Stimulated activated naive B cell treated with anti-CD40 and anti-IgM and Interleukin-4, amounts not matched to agents 10 μg/mL and 1 μg/mL and 100 μg/mL, for 72 hours (primary cell): ENCODE measurements at places on chromosomes 7 and 10.

DNA sequence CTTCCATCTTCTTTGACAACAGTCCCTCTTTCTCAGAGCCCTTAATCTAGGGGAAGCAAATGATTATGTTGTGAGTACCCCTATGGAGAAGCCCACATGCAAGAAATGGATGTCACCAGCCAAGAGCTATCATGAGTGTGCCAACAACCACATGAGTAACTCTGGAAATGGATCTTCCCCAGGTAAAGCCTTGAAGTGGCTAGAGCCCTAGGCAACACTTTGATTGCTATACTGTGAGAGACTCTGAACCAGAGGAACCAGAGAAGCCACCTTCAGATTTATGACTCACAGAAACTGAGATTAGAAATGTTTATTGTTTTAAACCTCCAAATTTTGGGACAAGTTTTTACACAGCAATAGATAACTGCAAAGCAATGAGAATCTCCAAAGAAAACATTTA, 60.9 kb upstream of the COL1A2 start:
- H3K4me3 ChIP-seq: no peak overlapping the region
- DNase-seq: no peak
- no peaks in the 10 kb centered on the region for H3K36me3 ChIP-seq

- H3K36me3 ChIP-seq: no peaks in the 10 kb centered on the region
- peaks cover 10% of the 10 kb centered on the region for H3K27me3 ChIP-seq
- no peak for DNase-seq
Measured at GRCh38 chr10:77533887-77534278, 103.7 kb downstream of the KCNMA1 start.

- no peak for DNase-seq
- no peaks in the 10 kb centered on the region for H3K36me3 ChIP-seq
- no peak overlapping the region for H3K27ac ChIP-seq
- H3K4me1 ChIP-seq: peaks cover 7% of the 10 kb centered on the region
- no peaks in the 10 kb centered on the region for H3K27me3 ChIP-seq
Measured at GRCh38 chr10:63633677-63634487, 112.7 kb downstream of the REEP3 start.

DNA sequence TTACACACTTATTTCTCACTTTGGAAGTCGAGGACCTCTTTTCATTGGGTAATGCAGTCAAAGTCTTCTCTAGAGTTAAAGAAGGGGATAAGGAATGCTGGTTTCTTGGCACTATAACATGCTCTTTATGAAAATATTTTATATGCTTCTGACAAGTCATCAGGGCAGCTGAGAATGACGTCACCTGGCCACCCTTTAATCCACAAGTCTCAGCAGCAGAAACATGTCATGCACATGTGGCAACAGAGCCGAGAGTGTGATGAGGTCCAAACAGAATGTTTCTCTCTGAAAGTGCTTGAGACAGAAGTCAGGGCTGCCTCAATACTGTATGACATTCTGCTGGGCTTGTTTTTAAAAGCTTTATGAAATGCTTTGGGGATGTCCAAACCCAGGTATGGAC, 63.5 kb upstream of the C10orf90 start:
- no peaks in the 10 kb centered on the region for H3K36me3 ChIP-seq
- DNase-seq: no peak
- H3K27me3 ChIP-seq: no peaks in the 10 kb centered on the region
- no peak overlapping the region for H3K27ac ChIP-seq
- H3K4me1 ChIP-seq: no peaks in the 10 kb centered on the region

DNA sequence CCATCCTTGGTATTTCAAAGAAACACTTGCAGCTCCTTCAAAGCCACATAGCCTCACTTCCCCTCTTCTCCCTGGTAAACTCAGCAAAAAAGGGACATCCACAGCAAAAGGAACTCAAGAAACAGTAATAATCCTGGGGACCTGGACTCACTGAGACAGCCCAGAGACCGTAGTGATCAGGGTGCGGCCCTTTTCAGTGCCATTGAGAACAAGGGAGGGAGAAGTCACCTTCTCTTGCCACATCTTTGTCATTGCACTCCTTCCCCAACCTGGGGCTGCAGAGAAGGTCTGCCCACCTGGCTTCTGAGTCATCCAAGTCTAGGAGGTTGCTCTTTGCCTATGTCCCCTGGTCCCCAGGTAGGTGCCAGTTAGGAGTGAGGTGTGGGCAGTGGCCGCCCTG, 93.9 kb upstream of the SH2B2 start:
- peaks cover 51% of the 10 kb centered on the region for H3K36me3 ChIP-seq
- no peak overlapping the region for H3K27ac ChIP-seq
- no peaks in the 10 kb centered on the region for H3K27me3 ChIP-seq

- DNase-seq: no peak
- peaks cover 14% of the 10 kb centered on the region for H3K27me3 ChIP-seq
- H3K36me3 ChIP-seq: no peaks in the 10 kb centered on the region
- no peak overlapping the region for H3K4me3 ChIP-seq
- H3K27ac ChIP-seq: no peak overlapping the region
- peaks cover 13% of the 10 kb centered on the region for H3K4me1 ChIP-seq
Measured at GRCh38 chr7:108026116-108026515, 23.2 kb upstream of the LAMB1 start.

DNA sequence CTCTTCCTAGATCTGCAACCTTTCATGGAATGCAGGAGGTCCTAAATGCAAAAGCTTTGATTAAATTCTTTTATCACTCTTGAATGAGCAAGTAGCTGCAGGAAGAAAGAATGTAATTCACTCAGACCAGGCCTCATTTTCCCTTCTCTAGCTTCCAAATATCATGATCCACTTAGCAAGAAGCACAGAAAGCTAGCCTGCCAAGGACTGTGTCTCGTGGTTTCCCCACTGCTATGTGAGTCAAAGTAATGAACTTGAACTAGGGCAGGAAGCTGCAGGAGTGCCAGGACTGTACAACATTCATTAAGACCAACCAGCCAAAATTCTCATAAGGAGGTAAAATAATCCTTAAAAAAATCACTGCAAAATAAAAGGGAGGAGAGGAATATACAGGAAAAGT, 379.2 kb downstream of the CALN1 start:
- H3K27me3 ChIP-seq: no peaks in the 10 kb centered on the region
- peaks cover 7% of the 10 kb centered on the region for H3K4me1 ChIP-seq
- H3K36me3 ChIP-seq: no peaks in the 10 kb centered on the region
- no peak for DNase-seq
- no peak overlapping the region for H3K4me3 ChIP-seq
- no peak overlapping the region for H3K27ac ChIP-seq

- peaks cover 28% of the 10 kb centered on the region for H3K4me1 ChIP-seq
- DNase-seq: no peak
- peaks cover 4% of the 10 kb centered on the region for H3K36me3 ChIP-seq
- H3K4me3 ChIP-seq: no peak overlapping the region
Measured at GRCh38 chr10:23359692-23360380, 15.2 kb upstream of the C10orf67 start.

- H3K27me3 ChIP-seq: no peaks in the 10 kb centered on the region
- no peaks in the 10 kb centered on the region for H3K36me3 ChIP-seq
- no peak overlapping the region for H3K4me3 ChIP-seq
- no peak for DNase-seq
Measured at GRCh38 chr7:36683695-36684357, 40.5 kb downstream of the AOAH start.

GRCh38 chr10:100122780-100123179, 41.1 kb upstream of the CPN1 start:
- no peaks in the 10 kb centered on the region for H3K4me1 ChIP-seq
- no peak for DNase-seq
- H3K4me3 ChIP-seq: no peak overlapping the region
- no peak overlapping the region for H3K27ac ChIP-seq
